Glomerular endothelial cell (primary cell): ENCODE measurements at places on chromosomes 6 and 20.

DNA sequence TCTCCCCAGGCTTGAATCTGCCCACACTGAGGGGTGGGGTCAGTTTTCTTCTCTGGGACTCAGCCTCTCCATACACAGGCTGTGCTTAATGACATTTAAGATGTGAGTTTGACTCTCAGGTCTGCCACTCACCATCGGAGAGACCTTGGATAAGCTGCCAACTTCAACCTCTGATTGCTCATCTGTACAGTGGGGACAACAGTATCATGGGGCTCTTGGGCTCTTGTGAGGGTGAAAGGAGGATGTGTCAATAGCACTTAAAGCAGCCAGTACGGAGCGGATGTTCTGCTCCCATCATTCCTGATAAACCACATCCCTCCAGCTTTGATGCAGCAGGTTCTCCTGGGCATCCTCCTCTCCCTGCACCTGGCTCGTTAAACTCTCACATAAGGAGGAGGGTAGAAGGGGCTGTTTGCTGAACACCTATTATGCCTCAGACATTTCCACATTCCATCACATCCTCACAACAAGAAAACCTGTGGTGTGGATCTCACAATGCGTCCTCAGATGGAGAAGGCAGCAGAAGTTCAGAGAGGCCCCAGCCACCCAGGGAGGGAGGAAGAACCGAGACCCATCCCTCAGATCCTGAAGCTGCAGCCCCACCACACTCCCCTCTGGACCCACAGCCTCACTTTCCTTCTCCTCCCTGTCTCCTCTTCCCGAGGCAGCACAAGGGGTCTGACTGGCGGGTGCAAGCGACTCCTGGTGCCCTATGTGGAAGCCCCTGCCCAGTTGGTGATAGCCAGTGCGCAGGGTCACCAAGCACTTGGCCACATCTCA is 1.9 kb upstream of the PDYN start:
- no peak for DNase-seq

DNA sequence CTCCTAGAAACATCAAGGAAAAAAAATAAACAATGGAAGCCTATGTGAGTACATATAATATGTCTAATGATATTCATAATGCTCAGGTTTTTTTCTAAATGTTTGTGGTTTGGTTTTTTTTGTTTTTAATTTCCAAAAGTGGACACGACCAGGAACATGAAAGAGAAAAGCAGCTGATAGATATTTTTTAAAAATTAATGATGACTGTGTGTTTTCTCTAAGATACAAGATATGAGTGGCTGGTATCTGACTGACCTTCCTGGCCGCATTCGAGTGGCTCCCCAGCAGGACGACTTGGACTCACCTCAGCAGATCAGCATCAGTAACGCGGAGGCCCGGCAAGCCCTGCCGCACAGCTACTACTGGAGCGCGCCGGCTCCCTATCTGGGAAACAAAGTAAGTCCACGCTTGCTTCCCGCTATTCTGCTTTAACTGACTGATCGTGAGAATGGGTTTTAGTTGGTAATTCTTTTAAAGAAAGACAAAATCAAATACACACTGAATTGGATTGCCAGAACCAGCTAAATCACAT is 309.6 kb downstream of the LAMA2 start:
- DNase-seq = no peak

DNA sequence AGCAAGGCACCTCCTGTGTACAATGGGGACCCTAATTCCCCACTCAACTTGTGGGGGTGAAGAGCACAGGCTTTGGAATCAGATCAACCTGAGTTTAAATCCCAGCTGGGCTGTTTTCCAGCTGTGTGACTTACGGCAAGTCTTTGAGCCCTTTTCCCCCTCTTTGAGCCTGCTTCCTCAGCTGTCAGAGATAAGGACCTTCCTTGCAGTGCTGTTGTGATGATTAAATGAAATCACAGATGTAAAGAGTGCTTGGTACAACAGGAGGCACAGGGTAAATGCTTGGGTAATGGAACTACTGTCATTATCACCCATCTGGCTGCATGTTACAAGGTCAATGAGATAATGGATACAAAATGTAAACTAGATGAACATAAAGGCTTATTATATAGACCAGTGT is 3.2 kb downstream of the SNX21 start:
- no peak for DNase-seq

GRCh38 chr6:27407153-27407814 is 18.7 kb downstream of the ZNF391 start:
- DNase-seq = no peak

GRCh38 chr6:117480651-117481050 is 1.8 kb upstream of the DCBLD1 start:
- DNase-seq = no peak

- DNase-seq = no peak
These were observed 111.8 kb downstream of the UBE3D start for GRCh38 chr6:82953871-82954270.
